ENCODE measurements at places on chromosomes 7 and 10.

DNA sequence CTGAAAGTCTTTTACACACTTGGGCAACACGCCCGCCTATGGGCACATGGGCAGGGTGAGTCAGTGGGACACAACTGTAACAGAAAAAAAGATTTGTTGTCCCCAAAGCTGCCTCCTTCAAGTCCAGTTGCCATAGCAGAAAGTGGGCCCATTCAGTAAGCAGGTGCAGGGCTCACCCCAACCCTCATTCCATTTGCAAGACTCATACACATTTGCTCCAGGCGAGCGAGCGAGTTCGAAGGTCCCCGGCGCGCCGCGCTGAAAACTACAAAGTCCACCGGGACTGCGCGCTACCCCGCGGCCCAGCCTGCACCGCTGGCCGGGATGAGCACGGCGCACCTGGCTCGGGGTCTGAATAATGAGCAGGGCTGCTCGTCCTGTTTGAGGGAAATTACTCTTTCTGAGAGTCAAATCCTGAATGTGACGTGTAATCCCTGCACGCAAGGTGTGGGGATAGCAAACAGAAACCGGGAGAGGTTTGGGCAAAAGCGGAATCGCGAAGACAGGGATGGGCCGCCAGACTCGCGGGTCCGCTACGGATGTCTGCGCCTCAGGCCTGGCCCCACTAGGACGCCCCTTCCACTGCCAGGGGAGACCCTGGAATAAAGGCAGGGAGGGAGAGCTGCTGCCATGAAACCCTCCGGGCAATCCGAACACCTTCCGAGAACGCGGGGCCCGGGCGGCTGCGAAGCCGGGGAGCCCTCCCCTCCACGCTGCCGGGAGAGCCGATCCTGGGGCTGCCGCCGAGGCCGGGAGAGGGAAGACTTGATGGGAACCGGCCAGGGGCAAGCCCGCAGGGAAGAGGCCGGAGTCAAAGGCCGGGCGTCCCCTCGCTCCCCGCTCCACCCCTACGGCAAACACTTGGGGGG lies 982 bp downstream of the COBL start:
- no peak for DNase-seq

DNA sequence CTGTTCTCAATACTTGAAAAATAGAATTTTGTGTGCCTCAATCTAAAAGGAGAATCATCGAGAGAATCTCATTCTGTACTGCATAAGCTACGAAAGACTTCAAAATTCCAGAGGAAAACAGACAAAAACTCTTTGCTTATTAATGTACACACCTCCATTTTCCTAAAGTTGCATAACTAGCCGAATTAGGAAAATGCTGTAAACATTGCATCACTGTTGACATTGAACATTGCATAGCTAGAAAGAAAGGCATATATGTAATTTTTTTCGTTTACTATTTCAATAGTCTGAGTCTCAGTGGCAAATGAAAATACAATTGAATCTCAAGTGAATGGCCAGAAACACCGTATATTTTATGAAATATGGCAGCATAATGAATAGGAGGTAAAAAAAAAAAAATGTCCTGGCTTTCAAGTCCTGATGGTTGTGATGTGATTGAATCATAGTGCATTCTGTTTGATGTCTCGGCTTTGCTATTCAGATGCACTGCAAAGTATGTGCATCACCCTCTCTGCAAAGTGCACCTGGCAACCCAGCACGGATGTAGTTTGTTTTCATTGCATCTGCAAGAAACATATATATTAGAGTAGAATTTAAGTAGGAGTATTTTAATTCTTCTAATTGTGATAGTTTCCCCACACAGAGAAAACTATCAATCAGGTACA lies 196.7 kb downstream of the VTI1A start:
- DNase-seq: no peak

DNA sequence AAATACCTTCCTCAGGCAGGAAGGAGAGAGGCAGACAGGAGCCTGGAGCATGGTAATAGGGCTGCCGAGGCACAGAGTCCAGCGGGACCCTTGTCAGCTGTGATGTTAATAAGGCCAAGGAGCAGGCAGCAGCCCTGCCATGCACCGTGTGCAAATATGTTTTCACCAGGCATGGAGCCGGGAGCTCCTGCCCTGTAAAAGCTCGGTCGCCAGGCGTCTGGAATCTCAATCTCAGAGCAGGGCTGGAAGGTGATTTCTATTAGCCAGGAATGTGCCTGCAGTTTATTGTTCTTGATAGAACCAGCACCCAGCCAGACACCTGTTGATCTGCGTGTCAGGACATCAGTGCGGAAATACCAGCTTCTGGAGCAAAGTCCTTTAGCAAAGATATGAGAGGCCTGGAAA lies 469.8 kb downstream of the GLRX3 start:
- DNase-seq: no peak

DNA sequence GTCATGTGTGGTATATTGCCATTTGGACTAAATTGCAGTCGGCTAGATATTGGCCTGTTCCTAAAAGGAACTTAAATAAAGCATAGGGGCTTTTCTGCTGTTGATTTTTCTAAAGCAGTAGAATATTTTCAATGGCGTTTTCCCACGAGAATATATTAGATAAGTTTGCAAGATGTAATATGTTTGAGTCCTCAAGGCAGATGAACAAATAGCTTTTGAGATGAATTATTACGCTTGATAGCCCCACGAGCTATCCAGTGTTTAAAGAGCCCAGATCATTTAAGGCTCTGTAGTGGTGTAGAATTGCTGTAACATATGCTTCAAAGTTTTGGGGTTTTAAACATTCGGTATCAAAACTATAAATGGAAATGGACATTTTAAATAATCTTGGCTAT lies 2.9 kb downstream of the CELF2 start:
- DNase-seq: no peak

- no peak for DNase-seq
Observed at GRCh38 chr10:101237081-101237981, 8.1 kb upstream of the LBX1 start.

- no peak for DNase-seq
Observed at GRCh38 chr7:73612598-73613269, 11.6 kb downstream of the MLXIPL start.

DNA sequence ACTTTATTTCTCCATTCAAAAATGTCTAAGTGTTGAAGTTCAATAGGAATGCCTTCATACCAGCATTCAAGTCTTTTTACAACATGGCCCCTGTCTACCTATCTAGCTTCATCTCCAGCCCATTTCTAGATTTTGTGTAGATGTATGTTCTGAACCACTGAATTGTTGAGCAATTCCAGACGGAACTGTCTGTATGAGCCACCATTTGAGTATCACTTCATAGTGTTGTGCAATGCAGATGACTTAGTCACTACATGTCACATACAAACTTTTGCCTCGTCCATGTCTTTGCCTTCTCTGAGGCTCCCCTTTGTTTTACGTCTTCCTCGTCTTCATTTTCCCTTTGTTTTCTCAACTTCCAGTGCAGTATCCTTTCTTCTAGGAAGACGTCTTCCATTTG lies 118.1 kb downstream of the INHBA start:
- no peak for DNase-seq

GRCh38 chr7:116766881-116767280 lies 94.9 kb downstream of the MET start:
- no peak for DNase-seq

GRCh38 chr10:16586358-16587138 lies 64.9 kb upstream of the C1QL3 start:
- no peak for DNase-seq

- no peak for DNase-seq
Observed at GRCh38 chr10:69215405-69216171, 4.5 kb upstream of the HKDC1 start.

DNA sequence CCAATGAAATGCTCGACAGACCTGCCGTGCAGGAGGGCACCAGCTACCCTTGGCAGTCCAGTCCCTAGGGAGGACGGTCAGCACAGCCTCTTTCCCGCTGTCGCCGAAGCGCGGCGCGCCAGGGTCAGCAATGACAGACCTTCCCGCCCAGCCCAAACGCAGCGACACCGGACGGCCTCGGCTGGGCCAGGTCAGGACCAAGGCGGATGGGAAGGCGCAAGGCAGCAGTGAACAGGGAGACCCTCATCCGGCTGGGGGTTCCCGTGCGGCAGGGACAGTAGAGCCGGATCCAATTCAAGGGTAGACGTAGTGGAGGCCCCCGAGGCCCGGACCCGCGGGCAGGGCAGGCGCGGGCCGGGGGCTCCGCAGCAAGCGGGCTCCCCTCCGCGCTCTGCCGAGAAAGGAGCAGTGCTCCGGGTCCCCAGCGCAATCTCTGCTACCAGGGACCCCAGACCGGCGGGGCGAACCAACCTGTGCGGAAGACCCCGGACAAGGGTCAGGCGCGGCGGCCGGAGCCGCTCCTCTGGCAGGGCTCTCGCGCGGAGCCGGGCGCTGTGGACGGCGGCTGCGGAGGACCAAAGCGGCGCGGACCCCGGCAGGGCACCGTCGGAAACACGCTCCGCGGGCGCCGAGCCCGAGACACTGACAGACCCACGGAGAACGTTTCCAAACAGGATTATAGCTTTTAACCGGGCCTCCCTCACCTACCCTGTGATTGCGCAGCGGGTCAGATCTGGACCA lies at the start of gene SEC31B:
SEC31B (minus strand) TSS at position 551 of the 741 bp plus-strand sequence. CDS start 2,909 bp downstream, outside the sequence.
- DNase-seq: no peak

DNA sequence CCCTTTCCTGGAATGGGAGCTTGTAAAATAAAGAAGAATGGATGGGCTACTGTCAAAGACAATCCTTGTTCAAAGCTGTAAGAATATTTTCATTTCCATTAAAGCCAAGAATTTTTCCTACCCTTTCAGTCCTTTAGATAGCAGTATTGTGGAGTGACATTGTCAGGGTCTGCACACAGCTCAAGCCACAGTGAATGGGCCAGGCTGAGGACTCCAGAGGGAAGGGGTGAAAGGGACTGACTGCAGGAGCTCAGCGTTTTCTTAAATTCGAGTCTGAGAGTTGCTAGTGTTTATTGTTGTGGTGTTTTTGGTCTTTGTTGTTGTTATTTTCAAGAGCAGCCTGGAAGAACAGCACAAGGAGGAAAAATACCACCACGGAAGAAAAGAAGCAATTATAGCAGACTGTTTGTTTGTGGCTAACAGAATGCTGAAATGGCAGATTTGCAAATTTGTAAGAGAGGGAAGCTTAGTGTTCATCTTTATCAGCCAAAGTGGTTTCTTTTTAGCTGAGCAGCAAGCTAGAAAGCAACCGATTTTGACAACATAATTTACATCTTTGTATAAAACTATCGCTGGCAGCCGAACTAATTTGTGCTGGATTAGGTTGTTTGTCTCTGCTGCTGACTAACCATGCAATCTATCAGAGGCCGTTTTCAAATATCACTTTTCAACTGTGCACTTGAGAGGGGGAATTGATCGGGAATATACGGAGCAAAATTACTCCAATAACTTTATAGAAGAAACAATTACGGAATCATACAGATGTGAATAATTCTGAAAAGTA lies 192.1 kb downstream of the LRMDA start:
- DNase-seq: no peak

GRCh38 chr10:88164471-88164870 lies 301.0 kb downstream of the PTEN start:
- no peak for DNase-seq

DNA sequence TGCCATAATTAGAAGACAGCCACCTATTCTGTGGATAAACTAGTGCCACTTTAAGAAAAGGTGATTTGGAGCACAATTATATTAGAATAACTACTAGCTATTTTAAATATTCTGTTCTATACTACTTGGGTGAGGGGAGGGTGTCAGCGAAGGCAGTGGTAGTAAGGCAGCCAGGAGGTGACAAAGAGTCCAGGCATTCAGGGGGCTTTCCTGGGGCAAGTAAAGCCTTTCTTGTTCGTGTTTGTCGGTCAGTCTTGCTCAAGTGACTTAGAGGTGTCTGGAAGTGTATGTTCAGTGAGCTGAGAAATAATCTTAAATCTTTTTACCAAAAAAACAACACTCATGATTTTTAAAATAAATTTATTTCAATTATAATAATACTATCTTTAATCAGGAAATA lies 34.4 kb downstream of the ADD3 start:
- DNase-seq: no peak

DNA sequence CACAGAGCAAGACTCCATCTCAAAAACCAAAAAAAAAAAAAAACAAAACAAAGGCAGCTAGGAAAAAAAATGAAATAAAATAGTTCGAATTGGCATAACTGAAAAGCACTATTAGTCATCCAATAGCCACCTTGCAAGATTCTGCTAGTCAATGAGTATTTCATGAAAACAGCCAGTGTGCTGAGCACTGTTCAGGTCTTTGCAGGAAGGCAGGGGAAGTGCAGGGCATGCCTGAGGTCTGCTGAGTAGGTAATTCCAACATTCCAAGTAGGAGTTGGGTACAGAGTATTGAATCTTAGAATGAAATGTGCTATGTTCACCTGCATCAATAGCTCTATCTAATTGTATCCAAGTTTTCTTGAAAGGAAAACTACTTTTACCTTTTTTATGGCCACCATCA lies 22.9 kb downstream of the ABRAXAS2 start:
- DNase-seq: no peak

DNA sequence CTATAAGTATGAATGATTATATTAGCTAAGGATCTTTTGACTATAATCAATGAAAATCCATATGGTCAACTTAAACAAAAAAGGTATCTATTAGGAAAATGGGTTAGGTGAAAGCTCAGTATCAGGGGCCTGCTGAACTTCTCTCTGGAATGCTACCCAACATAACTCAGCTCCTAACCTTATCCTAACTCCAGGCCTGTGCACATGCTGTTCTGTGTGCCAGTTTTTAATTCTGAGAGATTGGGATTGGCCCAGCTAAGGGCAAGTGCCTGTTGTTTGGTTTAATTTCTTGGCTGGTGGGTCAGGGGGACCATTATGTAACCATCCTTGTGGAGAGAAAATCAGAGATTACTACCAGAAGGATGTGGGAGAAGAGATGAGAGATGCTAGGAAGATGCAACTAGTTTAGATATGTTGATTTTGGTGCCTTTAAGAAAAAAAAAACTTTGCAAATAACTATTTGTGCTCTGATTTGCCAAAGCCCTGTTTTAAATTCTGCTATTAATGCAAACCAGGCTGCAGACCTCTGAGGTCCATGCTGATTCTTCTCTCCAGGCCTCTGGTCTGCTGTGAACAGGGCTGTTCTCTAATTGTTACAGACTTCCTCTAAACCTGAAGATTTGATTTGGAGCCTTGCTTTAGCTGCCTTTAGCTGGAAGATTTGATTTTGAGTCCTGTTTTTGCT lies 23.9 kb upstream of the HDAC9 start:
- DNase-seq: no peak

- DNase-seq: no peak
Observed at GRCh38 chr10:111077479-111077784, 603 bp downstream of the ADRA2A start.

DNA sequence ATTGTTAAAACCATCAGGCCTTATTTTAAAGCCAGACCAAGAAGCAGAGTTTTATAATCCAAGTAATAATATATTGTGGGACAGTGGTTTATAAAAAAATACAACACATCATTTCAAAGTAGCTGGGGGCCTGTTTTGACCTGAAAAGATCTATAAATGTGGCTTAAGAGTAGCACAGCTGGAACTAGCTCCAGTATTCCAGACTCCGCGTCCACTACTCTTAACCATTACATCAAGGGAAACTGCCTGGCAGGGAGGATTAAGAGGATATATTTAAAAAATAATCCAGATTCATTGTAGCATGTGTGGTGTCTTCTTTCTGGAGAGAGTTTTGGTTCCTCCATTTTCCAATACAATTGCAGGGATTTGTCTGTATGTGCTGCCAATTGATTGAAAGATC lies 67.3 kb downstream of the MET start:
- DNase-seq: no peak

Data from CD4-positive, alpha-beta T cell treated with Interleukin-12 subunit alpha and Interleukin-12 subunit beta, for 1 hour (primary cell).